ENCODE measurements at places on chromosomes 13 and 19.
A peak's percentile ranks its signal among the peaks of the same experiment; 100 is the strongest.

DNA sequence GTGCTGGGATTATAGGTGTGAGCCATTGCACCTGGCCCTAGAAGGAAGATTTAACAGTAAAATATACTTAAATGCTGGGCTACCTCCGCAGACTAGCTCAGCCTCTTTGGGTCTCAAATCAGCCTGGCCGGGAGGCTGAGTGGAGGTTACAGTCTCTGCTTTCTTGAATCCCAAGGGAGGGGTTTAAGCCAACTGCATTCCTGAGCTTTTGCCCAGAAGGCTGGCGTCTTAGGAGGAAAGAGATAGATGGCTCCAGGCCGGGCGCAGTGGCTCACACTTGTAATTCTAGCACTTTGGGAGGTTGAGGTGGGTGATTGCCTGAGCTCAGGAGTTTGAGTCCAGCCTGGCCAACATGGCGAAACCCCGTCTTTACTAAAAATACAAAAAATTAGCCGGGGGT is 623 bp upstream of the C5AR1 start:
- DNase-seq: no peak

GRCh38 chr13:113816946-113817859 is 46.7 kb downstream of the GAS6 start:
- peak; percentile 87 for DNase-seq

DNA sequence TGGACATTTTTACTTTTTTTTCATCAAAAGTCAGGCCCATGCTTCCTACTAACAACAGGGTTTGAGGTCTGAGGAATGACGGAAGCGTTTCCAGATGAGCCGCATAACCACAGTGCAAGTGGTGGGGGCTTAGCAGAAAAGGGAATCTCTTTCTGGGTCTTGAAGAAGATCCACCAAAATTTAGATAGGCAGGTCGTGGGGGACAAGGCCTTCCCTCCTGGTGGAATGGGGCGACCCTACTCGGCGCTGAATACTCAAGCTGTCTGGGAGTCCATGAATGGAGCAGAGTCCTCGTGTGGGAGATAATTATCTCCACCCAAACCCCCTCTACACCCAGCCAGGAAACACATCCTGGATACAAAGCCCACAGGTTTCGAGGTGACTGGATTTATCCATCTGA is 36.9 kb downstream of the CARS2 start:
- no peak for DNase-seq

DNA sequence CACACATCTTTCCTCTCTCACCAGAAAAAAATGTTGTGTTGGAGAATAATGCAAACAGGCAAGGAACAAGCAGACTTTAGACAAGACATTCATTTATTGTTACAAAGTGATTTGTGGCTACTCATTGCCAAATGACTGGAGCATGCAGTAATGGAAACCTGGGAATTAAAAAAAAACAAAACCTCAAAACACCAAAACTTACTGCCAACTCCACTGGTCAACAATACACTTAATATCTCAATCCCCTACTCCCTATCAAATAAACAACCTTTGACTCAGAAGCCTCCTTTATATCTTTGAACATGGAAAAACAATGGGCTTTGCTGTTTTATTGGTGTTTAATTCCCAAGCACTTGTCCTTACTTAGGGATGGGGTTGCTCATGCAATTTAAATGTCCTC is 112.8 kb downstream of the POSTN start:
- DNase-seq: no peak

- no peak for DNase-seq
Measured at GRCh38 chr13:106373989-106374572, 161.4 kb downstream of the EFNB2 start.

- DNase-seq: no peak
Measured at GRCh38 chr13:40126306-40127085, 471.0 kb downstream of the COG6 start.

All from activated T-cell treated with anti-CD3 and anti-CD28 coated beads, Interleukin-2, amount 50 U/mL, for 48 hours (primary cell).